ENCODE measurements at places on chromosomes 13 and 19. TPM values are rescaled to one million over a fixed set of nuclear protein-coding genes. Genes with fewer than 3 reads are reported as not detected.

SERPINE3 gene
- total RNA-seq, result 0.64 TPM

VSTM1 gene
- total RNA-seq, result not detected

ZNF497 gene
- 1.7 TPM for total RNA-seq

SMARCA4 gene
- 295 TPM for total RNA-seq

SIGLEC5 gene
- 0.15 TPM for total RNA-seq
